ENCODE measurements at places on chromosomes 12 and 14.

DNA sequence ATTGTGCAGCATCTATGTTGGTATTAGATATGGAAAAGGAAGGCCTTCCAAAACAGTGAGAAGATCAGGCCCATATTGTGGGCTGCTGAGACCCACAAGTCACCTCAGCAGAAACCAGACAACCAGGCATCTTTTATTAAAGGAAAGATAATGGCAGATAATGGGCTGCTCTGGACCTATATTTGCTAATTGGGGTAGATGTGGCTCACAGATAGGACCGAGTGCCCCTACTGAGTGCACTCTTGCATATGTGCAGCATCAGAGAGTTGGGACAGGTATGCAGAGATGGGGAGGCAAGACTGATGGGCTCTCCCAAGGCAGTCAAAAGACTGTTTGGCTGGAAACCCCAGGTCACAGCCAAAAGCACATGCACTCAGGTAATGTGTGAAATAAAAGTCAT lies 149.8 kb upstream of the GZMB start:
- no peak for DNase-seq

GRCh38 chr12:32146074-32146873 lies 39.6 kb downstream of the BICD1 start:
- no peak for DNase-seq

GRCh38 chr12:131134523-131135310 lies 181.0 kb downstream of the ADGRD1 start:
- no peak for DNase-seq

GRCh38 chr14:78700236-78700635 lies 530.1 kb downstream of the NRXN3 start:
- DNase-seq = no peak

GRCh38 chr14:23561873-23562821 lies 5.4 kb downstream of the AP1G2 start:
- no peak for DNase-seq

DNA sequence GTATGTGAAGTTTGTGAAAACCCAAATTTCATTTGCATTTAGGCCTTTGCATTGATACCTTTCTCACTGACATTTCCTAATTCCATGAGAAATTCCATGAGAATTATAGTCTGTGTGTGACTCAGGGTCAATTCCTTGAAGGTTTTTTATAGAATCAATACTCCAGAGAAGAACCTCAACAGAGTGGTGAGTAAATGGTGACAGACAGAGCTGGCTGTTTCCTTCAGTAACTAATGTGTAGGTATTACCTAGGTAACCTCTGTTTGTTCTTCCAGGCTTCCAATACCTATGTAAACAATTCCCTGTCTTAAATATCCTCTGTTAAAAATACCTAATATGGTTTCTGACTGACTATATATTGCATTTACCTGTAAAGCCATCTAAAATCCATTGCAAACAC lies 117.0 kb downstream of the TTC8 start:
- DNase-seq = no peak

All from suppressor macrophage (primary cell).